Gastrocnemius medialis (tissue), 4 donors: ENCODE measurements at places on chromosomes 3 and 15. TPM values are rescaled to one million over a fixed set of nuclear protein-coding genes. Genes with fewer than 3 reads are reported as not detected.
A peak's percentile ranks its signal among the peaks of the same experiment; 100 is the strongest.

GRCh38 chr3:100480081-100480480 lies 12.3 kb upstream of the TMEM45A start:
- DNase-seq: no peak

RHCG gene
- not detected for total RNA-seq

TMEM40 gene
- not detected for total RNA-seq

MASP1 gene
- total RNA-seq: 7.3 TPM

- no peak for DNase-seq
These were observed 160.4 kb downstream of the VGLL3 start for GRCh38 chr3:86830566-86830965.

GRCh38 chr3:67558426-67558825 lies 96.0 kb downstream of the SUCLG2 start:
- DNase-seq: no peak

GRCh38 chr3:155618543-155618942 lies 126.3 kb downstream of the PLCH1 start:
- DNase-seq: no peak

IMPG2 gene
- 0.13 TPM for total RNA-seq

DNA sequence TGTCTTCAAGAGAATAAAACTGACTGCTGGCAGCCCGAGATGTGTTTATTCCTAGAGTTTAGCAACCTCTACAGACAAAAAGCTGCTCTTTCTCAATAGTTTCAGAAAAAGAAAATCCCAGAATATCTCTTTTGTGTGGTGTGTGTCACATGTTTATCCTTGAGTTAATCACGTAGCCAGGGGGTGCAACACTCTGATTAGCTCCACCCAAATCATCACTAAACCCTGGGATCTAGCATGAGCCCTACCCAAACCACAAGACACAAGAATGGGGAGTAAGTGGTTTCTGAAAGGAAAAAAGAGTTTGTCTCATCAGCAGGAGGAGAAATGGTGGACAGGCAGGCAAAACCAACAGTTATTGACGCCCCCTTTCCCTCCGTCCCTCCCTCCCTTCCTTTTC lies 78.5 kb upstream of the AGBL1 start:
- no peak for DNase-seq

NANOGP8 gene
- total RNA-seq: not detected

GRCh38 chr3:94121161-94121560 lies 58.3 kb downstream of the NSUN3 start:
- DNase-seq: no peak

DNA sequence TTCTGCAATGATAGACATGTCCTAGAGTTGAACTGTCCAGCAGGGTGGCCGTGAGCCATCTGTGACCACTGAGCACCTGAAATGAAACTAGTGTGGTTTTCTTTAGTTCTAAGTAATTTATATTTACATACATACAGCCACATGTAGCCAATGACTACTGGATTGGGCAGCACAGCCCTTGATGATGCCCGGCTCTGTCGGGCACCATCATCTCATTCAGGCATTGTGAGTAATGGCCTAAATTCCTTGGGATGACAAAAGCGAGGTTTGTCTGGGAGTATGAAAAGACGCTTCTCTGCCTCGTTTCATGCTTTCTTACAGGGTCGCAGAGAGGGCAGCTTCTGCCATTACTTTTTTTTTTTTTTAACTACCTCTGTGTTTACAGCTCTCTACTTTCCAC lies 251.9 kb upstream of the HES1 start:
- DNase-seq: no peak

GRCh38 chr15:41922353-41922752 lies 28.5 kb upstream of the SPTBN5 start:
- no peak for DNase-seq

DPPA2 gene
- total RNA-seq: not detected

ZDHHC23 gene
- 3.4 TPM for total RNA-seq

DNA sequence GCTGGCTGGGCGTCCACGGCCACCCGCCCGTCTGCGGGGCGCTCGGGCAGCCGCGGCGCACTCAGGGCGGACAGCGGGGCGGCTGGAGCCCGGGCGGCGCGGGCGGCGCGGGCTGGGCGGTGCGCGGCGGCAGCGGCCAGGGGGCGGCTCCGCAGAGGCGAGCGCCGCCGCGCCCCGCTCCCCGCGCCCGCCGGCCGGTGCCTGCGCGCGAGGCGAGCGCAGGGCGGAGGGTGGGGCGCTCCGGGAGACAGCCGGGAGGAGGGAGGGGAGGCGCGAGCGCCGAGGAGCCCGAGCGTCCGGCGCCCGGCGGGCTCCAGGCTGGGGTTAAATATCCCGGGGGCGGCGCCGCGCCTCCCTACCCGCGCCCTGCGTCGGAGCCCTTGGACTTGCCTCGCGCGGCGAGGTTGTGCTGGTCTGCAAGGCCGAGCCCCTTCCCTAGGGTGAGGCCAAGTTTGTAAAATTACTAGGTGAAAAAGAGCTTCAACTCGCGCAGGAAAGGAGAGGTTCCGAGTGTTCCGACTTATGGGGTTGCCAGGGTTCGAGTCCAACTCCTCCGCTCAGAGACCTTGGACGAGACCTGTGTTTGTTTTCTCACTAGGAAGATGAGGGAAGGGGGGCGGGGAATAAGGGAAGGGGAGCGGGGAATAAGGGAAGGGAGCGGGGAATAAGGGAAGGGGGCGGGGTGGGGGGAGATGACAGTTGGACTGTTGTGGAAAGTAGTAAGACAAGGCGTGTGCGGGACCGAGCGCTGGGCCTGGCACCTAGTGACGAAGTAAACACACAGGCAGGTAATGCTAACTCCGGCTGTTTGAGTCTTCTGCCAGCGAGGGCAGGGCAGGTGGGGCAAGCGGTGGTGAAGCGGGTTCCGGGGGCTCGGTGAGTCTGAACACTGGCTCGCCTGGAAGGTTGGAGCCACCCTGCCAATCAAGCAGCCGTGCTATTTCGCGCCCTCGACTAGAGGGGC lies at the start of gene TNFAIP8L3:
Gene TNFAIP8L3 (minus strand): TSS at position 301 of the 964 bp plus-strand sequence. CDS start 311 bp downstream, outside the sequence.
- DNase-seq: no peak

GRCh38 chr3:61414456-61414855 lies 146.9 kb upstream of the PTPRG start:
- no peak for DNase-seq

GRCh38 chr3:59856934-59857460 lies 807.2 kb upstream of the CFAP20DC start:
- DNase-seq: no peak

GRCh38 chr3:135393898-135394525 lies 571.5 kb upstream of the PPP2R3A start:
- DNase-seq: no peak

- no peak for DNase-seq
These were observed 413.6 kb downstream of the ROBO1 start for GRCh38 chr3:79354179-79354688.

EXD1 gene
- not detected for total RNA-seq

DNA sequence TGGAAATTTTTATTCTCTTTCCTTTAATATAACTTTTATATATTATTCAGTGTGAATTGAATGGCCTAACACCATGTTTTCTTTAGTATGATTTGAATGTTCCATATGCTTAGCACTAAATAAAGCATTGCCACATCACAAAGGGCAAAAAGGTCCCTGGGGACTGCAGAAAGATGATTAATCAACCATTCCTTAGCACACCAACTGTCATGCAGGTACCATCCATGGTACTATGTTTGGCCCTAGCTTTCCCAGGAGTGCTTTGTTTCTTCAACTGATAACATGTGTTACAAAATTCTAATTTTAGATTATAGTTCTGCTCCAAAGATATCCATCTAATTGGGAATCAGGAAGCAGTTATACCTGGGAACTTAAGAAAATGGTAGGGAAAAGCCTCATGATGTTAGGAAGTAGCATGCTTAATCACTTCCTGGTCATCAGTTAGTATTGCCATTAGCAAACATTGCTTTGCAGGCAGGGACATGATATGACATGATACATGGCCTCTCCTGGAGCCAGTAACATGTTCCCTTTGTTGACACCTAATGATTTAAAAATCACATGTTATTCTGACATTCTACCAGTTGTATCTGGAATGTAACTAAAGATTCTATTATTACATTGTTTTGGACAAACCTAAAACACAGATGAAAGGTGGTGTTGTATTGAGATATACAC lies 712.6 kb upstream of the GBE1 start:
- DNase-seq: no peak

GPR176 gene
- 2.0 TPM for total RNA-seq

DNA sequence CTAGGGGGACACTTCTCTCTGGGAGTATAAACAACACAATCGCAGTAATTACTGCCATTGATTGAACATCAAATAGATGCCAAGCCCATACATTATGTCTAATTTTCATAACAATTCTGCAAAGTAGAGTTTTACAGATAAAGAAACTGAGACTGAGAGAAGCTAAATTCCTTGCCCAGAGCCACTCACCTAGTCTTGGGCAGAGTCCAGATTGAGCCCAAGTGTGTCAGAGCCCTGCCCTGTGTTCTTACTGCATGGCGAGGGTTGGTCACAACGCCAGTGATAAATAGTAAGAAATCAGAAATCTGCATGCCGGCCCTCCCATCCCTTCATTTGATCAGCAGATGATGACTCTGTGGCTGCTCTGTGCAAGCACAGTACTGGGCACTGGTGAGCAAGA lies 106.3 kb downstream of the C3orf70 start:
- DNase-seq: no peak

NOX5 gene
- total RNA-seq: not detected

GRCh38 chr3:39325236-39325635 lies 4.3 kb upstream of the CCR8 start:
- DNase-seq: no peak

DNA sequence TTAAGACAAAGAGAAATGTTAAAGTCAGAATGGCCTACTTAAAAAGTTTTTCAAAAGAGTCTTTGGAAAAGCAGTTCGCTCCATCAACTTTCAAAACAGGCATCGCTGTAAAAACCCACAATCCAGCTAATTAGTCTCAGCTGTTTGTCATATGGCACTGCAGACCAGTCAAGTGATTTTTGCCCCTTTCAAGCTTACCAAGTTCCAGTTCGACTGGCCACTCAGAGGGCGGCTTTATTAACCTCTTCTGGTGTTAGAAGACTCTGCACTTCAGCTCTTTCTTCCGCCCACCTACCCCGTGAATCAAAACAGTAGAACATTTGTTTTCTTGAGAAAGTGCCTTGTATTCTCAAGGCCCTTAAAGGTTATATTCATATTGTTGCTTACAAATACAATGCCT lies 19.3 kb downstream of the RAB27A start:
- DNase-seq: no peak

DNA sequence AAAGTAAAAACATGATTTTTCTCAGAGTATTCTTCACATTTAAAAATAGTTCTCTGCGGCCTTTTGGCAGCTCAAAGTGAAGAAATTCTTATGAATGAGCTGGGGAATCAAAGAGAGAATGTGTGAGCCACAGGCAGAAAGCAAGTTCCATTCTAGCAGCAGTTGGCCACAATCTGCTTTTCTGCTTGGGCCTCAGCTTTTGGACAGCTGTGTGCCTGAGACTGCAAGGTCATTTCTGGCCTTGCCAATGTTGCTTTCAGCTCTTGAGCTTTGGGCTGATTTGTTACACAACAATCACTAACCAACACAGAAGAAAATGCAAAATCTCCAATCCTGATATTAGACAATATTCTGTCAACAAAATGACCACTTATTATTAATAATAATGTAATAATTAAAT lies 14.4 kb upstream of the TM4SF4 start:
- peak; percentile 8 for DNase-seq

THRB gene
- total RNA-seq: 20.1 TPM

- no peak for DNase-seq
These were observed 736 bp downstream of the ARHGEF26 start for GRCh38 chr3:154121701-154122551.

DNA sequence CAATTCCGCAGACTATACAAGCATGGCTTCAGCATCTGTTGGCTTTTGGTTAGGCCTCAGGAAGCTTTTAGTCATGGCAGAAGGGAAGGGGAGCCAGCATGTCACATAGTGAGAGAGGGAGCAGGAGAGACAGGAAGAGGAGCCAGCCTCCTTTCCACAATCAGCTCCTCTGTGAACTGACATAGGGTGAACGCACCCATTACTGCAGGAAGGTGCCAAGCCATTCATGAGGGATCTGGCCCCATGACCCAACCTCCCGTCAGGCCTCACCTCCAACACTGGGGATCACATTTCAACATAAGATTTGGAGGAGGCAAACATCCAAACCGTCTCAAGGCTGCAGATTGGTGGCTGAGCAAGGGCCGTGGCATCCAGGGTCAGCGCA lies 106.3 kb downstream of the LRRK1 start:
- DNase-seq: no peak

GRAMD1C gene
- 0.29 TPM for total RNA-seq

ATP10A gene
- 0.51 TPM for total RNA-seq

DNA sequence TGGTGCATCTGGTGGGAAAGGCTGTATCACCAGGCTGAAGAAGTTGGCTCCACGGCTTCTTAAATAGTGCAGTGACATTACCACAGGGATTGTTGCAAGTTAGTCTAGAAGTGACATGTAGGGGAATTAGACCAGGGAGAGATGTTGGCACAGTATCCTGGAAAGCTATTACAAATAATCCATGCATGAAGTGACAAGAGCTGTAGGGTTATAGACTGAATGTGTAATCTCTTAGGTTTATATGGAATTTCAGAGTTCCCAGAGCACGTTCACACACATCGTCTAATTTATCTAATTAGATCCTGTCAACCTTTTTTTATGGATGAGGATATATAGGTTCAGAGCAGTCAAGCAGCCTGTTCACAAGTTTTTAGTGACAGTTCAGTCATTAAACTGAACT lies 37.3 kb upstream of the APH1B start:
- DNase-seq: no peak

GRCh38 chr3:161682715-161683114 lies 186.1 kb downstream of the OTOL1 start:
- DNase-seq: no peak

DNA sequence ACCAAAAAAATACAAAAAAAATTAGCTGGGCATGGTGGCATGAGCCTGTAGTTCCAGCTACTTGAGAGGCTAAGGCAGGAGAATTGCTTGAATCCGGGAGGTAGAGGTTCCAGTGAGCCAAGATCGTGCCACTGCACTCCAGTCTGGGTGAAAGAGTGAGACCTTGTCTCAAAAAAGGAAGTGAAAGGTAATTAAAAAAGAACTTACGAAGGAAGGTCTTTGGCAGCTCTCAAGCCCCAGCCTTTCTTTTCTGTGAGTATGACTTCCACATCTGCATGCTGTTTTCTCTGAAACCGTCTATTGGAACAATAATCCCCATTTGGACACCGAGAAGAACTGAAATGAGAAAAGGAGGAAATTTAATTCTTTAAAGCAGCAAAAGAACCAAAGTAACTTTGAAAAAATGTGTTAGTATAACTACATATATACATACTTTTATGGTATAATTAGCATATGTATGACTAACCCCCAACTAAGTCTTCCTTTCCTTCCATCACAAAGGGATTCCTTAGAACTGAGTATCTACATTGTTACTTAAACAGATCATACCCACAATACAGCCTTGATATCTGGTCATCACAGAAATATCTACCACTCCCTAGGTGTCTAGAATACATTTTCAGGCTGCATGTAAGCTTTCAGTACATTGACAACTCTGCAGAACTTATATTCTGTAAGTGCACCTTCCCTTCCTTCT lies 50.1 kb downstream of the SETD2 start:
- no peak for DNase-seq

GRCh38 chr3:106317141-106318055 lies 448.6 kb upstream of the CBLB start:
- no peak for DNase-seq

- DNase-seq: peak; percentile 84
These were observed 65.4 kb upstream of the PFN2 start for GRCh38 chr3:150035910-150036612.
